ENCODE measurements at places on chromosomes 2 and 18.
A peak's percentile ranks its signal among the peaks of the same experiment; 100 is the strongest.

DNA sequence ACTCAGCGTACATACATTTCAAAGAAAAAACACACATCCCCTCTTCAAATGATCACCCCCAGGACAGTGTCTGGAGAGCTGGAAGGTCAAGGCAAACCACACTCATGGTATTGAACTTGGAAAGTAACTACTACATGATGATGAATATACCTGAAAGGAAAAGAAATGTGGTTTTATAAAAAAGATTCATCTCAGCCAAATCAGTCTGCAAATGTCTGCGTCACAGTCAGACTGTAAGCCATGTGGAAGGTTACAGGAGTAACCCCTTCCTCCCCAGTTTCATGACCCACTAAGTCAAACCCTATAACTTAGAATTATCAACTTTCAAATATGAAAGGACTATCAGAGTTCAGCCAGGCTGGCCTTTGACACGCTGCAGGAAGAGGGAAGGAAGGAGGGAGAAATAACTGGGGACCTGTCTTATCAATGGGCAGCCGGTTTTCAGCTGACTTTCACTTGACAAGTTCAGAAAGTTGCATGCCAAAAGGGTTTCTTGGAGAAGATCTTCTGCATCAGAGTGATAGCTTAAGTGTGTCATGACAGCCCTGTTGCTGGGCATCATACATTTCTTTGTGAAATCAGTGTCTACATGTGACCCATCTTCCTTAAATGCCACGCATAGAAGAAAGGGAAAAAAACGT, 7.0 kb upstream of the BMP10 start:
- DNase-seq, result no peak

DNA sequence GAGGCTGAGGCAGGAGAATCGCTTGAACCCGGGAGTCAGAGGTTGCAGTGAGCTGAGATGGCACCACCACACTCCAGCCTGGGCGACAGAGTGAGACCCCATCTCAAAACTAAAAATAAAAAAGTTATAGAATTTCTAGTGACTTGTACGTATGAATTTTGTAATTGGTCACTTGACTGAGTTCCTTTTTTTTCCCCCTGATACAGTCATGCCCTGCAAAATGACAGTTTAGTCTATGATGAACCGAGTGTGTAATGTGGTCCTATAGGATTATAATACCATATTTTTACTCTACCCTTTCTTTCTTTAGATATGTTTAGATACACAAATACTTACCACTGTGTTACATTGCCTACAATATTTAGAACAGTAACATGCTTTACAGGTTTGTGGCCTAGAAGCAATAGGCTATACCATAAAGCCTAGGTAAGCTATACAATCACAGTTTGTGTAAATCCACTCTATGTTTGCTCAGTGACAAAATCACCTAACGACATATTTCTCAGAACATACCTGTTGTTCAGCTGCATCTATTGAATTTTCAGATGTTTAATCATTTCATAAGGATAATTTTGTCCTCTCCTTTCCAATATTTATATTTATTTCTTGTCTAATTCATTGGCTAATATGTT, 25.4 kb downstream of the SOCS6 start:
- DNase-seq, result no peak

DNA sequence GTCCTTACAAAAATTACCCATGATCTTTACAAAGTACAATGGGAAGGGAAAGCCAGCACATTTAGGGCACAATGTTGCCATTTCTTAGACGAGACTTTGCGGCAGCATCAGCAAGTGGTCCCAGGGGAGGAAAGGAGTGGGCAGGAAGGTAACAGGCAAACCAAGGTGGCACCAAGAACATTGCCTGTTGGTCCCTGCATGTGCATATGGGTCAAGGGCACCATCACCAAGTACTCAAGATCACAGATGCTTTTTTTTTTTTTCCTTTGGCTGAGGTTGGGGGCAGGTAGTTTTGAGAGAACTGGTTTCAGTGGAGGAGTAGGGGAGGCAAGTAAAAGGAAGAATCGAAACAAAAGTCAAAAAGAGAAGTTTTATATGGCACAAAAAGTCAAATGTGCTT, 752 bp upstream of the CYTIP start:
- DNase-seq, result peak; percentile 56

GRCh38 chr18:79720359-79720733, 40.7 kb downstream of the CTDP1 start:
- peak; percentile 43 for DNase-seq

DNA sequence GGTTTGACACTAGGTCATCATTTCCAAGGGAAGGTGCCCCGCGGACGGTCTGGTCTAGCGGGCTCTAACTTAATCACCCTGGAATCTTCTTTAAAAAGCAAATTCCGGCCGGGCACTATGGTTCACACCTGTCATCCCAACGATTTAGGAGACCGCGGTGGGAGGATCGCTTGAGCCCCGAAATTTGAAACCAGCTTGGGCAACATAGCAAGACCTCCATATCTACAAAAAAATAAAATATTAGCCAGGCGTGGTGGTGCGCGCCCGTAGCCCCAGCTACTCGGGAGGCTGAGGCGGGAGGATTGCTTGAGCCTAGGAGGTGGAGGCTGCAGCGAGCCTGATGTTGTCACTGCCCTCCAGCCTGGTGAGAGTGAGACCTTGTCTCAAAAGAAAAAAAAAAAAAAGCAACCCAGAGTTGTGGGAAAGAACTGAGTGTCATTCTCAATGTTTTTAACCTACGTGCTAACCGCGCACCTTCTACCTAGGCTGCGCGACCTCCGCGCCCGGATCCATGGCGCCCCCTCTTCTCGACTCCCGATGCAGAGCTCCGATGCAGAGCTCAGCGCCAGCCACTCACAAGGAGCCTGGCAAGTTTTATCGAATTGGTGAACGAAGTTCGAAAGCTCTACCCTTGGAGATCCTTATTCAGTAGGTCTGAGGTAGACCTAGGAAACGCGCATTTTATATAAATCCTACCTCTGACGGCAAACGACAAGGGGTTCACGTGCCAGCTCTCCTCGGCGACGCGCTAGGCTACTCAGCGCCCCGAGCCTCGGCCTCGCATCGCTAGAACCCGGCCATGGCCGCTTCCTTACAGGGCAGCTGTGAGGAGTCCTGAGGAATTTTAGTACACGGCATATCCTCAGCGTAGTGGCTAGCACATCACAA, 888 bp upstream of the TWSG1 start:
- DNase-seq, result no peak

DNA sequence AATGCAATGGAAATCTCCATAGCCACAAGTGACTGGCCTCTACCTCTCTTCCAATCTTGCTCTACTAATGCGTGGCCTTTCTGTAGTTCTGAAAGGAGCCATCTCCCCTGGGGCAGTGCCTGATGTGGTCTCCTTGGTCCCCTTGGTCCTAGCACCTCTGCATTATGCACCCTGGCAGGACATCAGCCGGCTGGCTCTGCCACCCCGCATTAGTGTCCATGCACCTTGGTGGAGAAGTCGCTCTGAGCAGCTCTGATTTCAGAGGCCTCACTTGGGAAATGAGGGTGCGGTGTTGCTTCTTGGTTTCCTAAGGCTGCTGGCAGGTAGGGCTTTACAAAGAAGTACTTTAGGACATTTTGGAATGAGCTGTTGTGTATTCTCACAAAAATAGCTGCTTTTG, 317.9 kb downstream of the GBX2 start:
- DNase-seq, result no peak

DNA sequence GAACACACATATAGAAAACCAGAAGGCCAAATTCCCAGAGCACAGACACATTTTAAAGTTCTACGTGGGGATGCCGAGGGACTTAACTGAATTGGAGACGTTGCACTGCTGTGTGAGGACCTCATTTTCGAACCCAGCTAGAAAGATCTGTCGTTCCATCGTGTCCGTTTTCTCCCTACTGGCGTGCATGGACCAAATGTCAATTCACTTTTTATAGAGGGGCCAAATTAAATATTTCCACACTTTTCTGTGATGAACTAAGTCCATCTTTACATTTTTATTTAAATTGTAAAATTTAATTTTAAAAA, 692 bp upstream of the TSHZ1 start:
- DNase-seq, result peak; percentile 39

DNA sequence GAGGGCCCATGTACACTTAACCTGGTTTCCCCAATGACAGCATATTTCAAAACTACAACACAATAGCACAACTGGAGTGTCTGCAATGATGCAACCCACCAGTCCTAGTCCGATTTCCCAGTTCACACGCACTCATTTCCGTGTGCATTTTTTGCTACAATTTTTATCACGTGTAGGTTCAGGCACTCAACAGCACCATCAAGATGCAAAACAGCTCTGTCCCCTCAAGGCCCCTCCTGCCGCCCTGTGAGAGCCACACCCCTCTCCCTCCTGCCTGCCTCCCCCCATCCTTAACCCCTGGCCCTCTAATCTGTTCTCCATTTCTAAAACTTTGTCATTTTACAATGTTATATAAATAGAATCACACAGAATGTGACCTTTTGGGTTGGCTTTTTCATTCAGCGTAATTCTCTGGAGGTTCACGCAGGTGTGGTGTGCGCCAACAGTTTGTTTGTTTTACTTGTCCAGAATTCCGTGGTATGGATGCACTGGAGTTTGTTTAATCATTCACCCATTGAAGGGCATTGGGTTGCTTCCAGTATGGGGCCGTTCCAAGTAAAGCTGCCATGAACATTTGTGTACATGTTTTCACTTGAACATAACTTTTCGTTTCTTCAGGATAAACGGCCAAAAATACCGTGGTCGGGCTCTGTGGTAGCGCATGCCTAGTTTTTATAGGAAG, 8.4 kb downstream of the KCNIP3 start:
- DNase-seq, result no peak

DNA sequence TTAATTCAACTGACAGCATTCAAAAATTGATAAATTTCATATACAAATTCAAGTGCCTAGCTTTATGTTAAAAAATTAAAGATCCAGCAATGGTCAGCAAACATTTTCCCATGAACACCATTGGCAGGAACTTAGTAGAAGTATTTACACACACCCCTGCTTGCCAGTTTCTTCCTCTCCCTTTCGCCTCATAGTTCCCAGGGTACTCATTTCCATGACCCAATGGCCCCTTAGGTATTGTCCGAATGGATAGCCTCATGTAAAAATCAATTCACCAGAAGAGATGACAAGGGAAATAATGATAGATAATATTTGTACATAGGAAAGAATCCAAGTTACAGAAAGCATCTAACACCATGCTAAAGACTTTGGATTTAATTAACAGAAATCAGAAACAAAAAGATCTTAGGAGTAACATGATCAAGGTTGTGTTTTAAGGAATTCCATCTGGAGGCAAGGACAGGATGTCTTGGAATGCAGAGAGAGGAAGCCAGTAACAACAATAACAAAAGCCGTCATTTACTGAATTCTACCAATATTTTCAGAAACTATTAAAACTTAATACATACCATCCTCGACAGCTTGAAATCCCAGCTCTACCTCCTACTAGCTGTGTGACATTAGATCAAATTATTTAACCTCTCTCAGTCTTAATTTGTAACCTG, 423.0 kb downstream of the IRS1 start:
- DNase-seq, result no peak

GRCh38 chr2:79952616-79953015, 351.9 kb downstream of the LRRTM1 start:
- DNase-seq, result no peak

GRCh38 chr2:32991091-32991845, 44.5 kb downstream of the LTBP1 start:
- no peak for DNase-seq

DNA sequence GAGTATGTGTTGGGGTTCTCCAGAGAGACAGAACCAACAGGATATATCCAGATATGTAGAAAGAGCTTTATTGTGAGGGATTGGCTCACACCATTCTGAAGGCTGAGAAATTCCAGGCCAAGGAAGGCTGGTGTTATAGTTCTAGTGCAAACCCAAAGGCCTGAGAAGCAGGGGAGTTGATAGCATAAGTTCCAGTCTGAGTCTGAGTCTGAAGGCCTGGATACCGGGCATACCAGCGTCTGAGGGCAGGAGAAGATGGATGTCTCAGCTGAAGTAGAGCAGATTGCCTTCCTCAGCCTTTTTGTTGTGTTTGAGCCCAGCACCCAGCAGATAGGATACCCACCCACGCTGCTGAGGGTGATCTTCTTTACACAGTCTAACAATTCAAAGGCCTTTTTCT, 211.7 kb upstream of the RASGRP3 start:
- DNase-seq, result no peak

GRCh38 chr18:11009869-11010268, 139.5 kb downstream of the PIEZO2 start:
- DNase-seq, result no peak

DNA sequence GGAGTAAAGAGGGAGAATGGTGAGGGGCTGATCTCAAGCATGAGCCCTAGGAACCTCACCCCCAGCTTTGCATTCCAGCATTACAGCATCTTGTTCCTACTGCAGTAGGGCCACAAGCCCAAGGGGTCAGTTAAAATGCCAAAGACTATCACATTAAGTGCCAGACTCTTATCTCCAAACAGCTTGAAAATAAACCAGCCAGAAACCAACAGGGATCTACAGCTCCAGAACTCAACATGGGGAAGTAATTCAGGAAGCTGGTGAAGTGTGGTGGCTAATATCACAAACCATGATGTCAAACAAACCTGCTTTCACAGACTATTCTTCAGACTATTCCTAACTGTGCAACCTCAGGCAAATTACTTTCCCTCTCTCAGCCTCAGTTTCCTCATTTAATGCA, 278.3 kb downstream of the TNS1 start:
- DNase-seq, result no peak

GRCh38 chr2:201857326-201857725, 51.0 kb downstream of the CDK15 start:
- no peak for DNase-seq

- DNase-seq, result peak; percentile 73
Measured at GRCh38 chr2:207143215-207144172, 22.3 kb downstream of the KLF7 start.

DNA sequence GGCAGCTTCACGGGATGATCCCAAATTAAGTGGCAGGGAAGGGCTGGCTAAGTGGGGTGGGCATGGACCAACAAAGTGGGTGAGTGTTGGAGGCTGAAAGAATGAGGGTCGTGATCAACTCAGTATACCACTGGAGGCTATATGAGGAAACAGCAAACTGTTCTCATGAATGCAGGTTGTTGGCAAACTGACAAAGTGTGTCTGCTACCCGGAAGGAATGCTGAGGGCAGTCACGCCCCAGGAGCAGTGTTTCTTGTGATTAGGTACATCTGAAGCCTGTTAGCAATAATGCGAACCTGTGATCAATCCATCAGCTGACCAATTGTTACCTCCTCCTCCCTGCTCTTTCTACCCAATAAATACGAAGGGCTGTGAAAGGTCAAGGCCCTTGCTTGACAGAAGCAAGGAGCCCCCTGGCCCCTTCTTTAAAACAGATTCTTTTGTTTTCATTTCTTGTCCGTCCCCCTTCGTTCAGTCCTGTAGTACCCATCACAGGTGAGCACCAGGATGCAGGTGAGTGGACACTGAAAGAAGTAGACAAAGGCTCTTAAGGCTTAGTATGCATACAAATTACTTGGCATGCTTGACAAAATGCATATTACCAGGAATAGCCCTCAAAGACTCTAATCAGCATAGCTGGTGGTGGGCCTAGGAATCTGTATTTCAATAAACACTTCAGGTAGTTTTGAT, 67.9 kb downstream of the LOXHD1 start:
- DNase-seq, result no peak

- no peak for DNase-seq
Measured at GRCh38 chr2:164928101-164928673, 27.1 kb downstream of the SLC38A11 start.

- DNase-seq, result no peak
Measured at GRCh38 chr18:66150650-66151049, 399.8 kb downstream of the CDH7 start.
